ENCODE measurements at places on chromosomes 7 and 10.

DNA sequence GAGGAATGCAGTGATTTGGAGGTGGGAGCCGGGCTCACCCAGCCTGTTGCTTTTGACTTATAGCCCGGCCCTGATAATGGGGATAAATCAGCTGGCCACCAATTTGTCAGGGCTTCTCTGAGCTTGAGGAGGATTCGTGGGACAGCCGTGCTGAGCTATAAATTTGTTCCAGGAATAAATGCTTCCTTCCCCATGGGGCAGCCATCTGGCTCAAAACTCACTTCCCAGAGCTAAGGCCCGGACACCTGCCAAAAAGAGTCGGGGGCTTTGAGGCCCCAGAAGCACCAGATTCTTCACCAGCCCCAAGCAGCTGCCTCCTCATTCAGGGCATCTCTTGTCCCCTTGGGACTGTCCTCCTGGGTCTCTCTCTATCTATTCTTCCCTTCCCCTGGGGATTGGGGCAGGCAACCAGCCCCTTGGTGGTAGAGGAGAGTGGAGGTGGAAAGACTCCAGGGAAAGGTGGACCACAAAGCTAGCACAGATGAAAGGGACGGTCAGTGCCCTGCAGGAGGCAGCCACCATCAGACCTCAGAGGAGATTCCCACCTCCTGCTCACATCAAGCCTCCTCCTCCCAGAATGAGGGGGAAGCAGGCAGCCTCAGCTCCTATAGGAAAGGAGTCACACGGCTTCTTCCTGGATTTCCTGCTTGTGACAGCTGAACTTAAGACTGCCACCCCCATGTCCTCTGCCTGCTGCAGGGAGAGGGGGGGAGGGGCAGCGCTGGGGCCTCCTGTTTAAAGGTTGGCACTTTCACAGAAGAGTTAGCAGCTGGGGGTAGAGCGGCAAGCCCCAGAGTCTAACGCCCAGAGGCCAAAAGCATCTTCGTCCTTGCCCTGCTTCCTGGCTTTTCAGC, 44.2 kb upstream of the LRRC4 start:
- no peak for DNase-seq

- DNase-seq, result no peak
Observed at GRCh38 chr10:103759100-103759781, 96.1 kb downstream of the SH3PXD2A start.

- no peak for DNase-seq
Observed at GRCh38 chr10:6217611-6218010, 14.9 kb downstream of the PFKFB3 start.

GRCh38 chr7:39894904-39895303, 55.2 kb upstream of the CDK13 start:
- no peak for DNase-seq

DNA sequence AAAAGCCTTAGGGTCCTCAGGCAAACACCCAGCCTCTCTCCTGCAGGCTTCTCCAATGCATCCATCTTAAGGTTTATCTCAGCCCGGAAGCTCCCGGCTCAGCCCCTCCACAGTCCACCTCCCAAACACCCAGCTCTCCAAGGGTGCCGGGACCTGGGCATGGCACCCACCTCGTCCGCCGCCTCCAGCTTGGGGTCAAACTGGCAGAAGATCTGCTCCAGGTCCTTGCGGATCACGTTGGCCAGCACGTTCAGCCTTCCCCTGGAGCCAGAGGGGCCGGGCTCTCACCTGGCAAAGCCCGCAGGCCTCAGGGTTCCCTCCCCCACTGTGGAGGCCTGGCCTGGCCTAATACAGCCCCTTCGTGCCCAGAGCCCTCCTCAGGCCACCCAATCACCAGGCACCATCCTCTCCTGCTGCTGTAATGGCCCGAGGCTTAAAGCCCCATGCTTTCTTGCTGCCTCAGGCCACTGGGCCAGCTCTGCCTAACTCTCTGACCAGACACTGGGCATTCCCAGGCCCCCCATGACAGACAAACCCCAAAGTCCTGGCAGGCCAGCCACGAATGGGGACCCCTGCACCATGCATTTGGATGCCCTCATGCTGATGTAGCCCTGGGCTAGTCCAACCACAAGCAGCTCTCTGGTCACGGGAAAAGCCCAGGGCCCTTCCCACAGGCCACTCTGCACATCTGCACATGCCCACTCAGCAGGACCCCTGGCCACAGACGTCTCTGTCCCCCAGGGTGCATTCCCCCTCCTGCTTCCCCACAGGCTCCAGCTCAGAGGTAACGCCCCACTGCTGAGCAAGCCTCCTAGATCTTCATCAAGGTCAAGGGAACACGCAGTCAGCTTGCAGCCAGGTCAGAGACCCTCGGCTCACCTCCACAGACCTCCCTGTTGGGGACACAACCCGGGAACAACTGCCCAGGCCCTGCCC, 12.3 kb downstream of the OGDHL start:
- no peak for DNase-seq

DNA sequence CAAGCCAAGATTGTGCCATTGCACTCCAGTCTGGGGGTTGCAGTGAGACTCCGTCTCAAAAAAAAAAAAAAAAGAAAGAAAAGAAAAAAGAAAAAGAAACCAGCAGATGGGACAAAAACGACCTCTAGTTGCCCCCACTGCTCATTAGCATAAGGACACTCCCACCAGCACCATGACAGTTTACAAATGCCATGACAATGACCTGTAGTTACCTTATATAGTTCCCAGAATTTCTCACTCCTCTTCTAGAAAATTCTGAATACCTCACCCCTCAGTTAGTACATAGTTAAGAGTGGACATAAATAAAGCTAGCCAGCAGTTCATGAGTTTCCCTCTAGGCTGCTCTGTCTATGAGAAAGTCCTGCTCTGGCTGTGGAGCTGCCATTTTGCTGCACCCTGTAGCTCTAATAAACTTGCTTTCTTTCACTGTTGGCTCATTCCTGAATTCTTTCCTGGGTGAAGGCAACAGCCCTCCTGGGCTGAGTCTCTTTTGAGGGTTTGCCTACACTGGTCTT, 276.8 kb upstream of the AKR1E2 start:
- no peak for DNase-seq

GRCh38 chr7:29453021-29453420, 110.6 kb upstream of the PRR15 start:
- no peak for DNase-seq

DNA sequence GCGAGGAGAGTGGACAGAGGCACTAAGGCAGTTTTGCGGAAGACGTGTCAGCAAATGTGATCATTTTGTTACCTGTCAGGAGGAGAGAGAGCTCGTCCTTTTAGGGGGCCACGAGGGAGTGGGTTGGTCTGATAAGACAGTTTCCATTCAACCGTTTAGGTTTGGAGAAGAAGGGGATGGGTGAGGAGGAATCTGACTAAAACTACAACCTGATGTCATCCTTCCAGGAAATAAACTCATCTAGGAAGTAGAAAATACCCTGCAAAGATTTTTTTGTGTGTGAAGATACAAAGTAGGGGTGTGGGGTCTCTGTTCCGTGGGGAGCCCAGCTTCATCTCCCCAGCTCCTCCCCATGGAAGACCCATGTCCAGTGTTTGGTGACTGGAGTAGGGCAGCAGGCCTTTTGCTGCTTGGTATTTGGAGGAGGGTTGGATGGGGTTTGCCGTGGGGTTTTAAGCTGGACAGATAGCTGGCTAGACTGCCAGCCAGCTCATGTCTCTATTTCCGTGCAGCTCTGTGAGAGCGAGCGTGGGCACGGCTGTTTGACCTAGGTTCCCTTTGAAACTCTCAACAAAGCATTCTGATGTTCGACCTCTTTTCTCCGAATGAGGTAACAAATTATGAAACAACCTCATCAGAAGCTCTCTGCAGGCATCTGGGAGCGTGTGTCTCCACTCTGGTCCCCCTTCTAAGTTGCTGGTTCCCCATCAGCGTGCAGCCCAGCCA, 136.0 kb upstream of the TCF7L2 start:
- no peak for DNase-seq

DNA sequence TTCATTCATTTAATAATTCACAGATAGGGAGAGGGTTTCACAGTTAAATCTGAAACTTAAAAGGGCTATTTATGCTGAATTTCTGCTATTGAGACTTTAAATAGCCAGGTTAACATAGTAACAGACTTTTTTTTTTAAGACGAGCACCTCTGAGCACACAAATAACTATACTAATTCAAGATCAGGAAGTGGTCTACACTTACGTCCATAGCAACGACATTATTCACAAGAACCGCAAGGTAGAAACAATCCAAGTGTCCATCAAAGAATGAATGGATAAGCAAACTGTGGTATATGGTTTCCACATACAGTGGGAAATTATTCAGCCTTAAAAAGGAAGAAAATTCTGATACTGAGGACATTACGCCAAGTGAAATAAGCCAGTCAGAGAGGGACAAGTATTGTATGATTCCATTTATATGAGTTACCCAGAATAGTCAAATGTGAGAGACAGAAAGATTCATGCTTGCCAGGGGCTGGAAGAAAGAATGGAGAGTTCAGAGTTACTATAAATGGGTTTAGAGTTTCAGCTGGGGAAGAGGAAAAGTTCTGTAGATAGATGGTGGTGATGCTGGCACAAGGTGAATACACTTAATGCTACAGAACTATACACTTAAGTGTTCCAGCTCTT, 140.3 kb upstream of the LAMB4 start:
- no peak for DNase-seq

DNA sequence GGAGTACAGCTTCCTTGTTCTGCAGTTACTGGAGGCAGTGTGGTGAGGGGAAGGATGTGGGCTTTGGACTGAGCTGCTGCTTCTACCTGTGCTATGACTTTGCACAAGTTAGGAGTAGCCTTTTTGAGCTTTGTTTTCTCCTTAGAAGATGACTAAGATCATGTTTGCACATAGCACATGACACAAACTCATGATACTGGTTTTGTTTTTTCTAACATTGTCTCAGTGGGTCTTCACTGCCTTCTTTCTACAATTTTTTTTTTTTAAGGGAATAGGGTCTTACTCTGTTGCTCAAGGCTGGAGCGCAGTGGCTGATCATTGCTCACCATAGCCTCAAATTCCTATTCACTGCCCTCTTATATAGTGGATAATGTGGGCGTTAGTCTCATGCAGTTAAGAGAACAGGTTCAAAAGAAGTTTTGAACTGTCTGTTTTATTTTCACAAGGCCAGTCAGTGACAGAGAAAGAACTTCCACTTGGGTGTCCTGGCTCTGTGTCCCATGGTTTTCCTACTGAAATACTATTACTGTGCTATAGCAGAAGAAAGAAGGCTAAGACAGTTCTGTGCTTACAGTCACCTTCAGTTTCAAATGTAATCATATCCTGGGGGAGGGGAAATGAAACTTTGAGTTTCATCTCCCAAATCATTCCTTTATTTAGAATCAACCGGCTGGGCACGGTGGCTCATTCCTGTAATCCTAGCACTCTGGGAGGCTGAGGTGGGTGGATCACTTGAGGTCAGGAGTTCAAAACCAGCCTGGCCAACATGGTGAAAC, 72.0 kb downstream of the KAT6B start:
- peak; percentile 59 for DNase-seq

DNA sequence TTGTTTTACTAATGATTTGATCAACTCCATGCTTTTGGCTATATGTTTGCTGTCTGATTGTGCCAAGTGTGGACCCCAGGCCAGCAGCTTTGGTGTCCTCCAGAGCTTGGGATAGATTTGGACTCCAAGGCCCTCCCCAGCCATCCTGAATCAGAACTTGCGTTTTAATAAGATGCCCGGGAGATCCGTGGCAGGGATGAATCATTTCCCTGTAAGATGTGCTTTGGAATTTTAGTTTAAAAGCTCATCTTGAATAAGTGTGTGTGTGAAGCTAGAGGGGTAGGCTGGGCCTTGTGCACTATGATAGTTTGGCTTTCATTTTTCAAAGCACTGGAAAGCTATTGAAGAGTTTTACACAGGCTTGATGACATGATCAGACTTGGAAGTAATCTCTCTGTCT, 66.2 kb upstream of the SDK1 start:
- DNase-seq, result no peak

DNA sequence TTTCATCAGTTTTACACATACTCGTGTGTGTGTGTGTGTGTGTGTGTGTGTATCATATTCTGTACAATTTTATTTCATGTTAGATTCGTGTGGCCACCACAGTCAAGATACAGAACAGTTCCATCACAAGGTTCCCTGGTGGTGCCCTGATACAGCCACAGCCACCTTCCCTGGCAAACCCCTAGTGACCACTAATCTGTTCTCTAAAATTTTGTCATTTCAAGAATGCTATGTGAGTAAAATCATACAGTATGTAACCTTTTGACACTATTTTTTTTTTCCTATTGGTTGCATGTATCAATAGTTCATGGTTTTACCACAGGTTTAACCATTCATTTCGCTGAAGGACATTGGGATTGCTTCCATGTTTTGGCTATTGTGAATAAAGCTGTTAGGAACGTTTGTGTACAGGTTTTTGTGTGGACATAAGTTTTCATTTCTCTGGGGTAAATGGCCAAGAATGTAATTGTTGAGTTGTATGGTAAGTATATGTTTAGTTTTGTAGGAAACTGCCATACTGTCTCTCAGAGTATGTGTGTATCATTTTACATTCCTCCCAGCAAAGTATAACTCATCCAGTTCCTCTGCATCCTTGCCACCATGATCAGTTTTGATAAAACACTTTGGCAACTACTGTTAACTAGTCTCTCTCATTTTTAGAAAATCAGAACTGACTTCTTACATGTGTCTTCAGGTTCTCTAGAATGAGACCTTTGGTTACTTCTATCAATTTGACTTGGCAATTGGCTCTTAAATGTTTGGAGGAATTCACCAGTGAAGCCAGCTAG, 20.6 kb downstream of the KLHDC10 start:
- DNase-seq, result no peak

- no peak for DNase-seq
Observed at GRCh38 chr10:96721207-96721572, 876 bp upstream of the PIK3AP1 start.

DNA sequence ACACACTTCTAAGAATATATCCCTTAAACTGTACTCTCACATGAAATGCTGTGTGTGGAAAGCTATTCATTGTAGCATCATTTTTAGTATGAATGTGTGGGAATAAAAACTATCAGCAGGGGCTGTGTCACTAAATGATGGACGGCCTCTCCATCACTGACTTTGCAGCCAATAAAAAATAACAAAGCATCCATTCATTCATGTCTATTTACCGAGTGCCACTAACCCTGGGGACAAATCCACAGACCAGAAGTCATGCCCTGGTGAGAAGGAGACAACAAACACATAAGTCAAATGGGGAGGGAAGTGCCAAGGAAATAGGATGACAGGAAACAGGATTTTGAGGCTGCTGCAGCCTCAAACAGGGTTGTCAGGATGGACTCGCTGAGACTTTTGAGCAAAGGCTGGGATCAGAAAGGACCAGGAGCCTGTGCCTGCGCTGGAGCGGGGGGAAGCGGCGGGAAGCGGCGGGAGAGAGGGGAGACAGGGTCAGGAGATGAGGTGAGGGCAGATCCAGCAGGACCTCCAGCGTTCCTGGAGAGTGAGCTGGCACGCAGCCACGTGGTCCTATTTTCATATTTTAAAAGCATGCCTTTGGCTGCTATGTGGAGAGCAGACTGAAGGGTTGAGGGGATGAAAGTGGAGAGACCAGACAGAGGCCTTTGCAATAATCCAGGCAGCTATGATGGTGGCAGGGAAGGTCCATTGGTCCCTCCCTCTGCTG, 2.2 kb upstream of the NOM1 start:
- DNase-seq, result no peak
